Glutamatergic neuron (in vitro differentiated cells): ENCODE measurements at places on chromosomes 7 and 10.

DNA sequence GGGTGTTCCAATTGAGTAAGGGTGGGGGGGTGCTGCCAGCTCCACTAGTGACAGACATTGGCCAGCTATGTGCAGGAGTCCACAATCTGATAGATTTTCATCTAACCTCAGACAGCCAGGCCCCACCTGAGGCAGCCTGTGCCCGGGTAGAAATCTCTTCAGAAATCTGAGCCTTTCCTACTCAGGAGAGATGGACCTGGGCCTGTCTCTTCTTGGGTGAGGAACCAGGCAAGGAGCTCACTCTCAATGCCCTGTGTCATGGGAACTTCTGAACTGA lies 86.9 kb downstream of the UBE2H start:
- no peaks in the 10 kb centered on the region for H3K27me3 ChIP-seq
- H3K36me3 ChIP-seq = no peaks in the 10 kb centered on the region

- DNase-seq = no peak
- H3K36me3 ChIP-seq = peaks cover 5% of the 10 kb centered on the region
- no peak overlapping the region for H3K4me3 ChIP-seq
- no peaks in the 10 kb centered on the region for H3K27me3 ChIP-seq
- peaks cover 1% of the 10 kb centered on the region for H3K4me1 ChIP-seq
Measured at GRCh38 chr7:46576950-46577349, 655.9 kb upstream of the IGFBP3 start.

- H3K4me1 ChIP-seq = peaks cover 2% of the 10 kb centered on the region
- H3K36me3 ChIP-seq = no peaks in the 10 kb centered on the region
- DNase-seq = no peak
- no peak overlapping the region for H3K4me3 ChIP-seq
Measured at GRCh38 chr10:47184273-47184672, 115.7 kb upstream of the GDF10 start.

- H3K27ac ChIP-seq = no peak overlapping the region
- H3K36me3 ChIP-seq = no peaks in the 10 kb centered on the region
- no peak overlapping the region for H3K4me3 ChIP-seq
Measured at GRCh38 chr10:88702848-88703597, 3.0 kb upstream of the LIPK start.

GRCh38 chr10:1661416-1661815 lies 75.9 kb downstream of the ADARB2 start:
- peak overlapping the region; percentile 13 for H3K4me3 ChIP-seq
- no peaks in the 10 kb centered on the region for H3K36me3 ChIP-seq
- H3K4me1 ChIP-seq = peaks cover 48% of the 10 kb centered on the region
- H3K27me3 ChIP-seq = peaks cover 8% of the 10 kb centered on the region
- no peak for DNase-seq
- H3K27ac ChIP-seq = peak overlapping the region; percentile 65

- no peaks in the 10 kb centered on the region for H3K4me1 ChIP-seq
- H3K4me3 ChIP-seq = no peak overlapping the region
- H3K27me3 ChIP-seq = peaks cover 2% of the 10 kb centered on the region
- no peak for DNase-seq
Measured at GRCh38 chr7:157312941-157313340, 23.9 kb upstream of the DNAJB6 start.

DNA sequence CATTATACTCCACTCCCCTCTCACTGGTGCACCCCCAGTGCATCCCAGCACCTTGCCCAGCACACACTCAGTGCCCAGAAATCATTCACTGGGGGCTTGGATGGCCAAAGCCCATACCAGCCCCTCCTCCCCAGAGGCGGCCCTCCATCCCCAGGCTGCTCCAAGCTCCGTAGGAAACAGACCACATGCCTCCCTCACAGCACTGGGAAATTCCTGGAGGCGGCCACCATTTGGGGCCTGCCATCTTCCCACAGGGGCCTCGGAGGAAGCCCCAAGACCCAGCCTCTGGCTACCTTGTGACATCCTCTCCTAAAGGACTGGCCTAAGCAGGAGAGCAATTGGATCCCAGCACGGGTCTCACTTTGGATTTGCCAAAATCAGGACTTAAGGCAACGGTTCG lies 49.7 kb downstream of the FOXL3 start:
- peaks cover 2% of the 10 kb centered on the region for H3K4me1 ChIP-seq
- no peak overlapping the region for H3K4me3 ChIP-seq
- H3K36me3 ChIP-seq = no peaks in the 10 kb centered on the region
- no peak for DNase-seq

GRCh38 chr7:121429798-121430197 lies 33.7 kb upstream of the FAM3C start:
- no peak overlapping the region for H3K27ac ChIP-seq
- no peak overlapping the region for H3K4me3 ChIP-seq
- DNase-seq = no peak
- no peaks in the 10 kb centered on the region for H3K36me3 ChIP-seq
- H3K27me3 ChIP-seq = no peaks in the 10 kb centered on the region

- no peak for DNase-seq
- no peak overlapping the region for H3K27ac ChIP-seq
- H3K36me3 ChIP-seq = no peaks in the 10 kb centered on the region
- H3K4me3 ChIP-seq = no peak overlapping the region
- H3K27me3 ChIP-seq = no peaks in the 10 kb centered on the region
- no peaks in the 10 kb centered on the region for H3K4me1 ChIP-seq
Measured at GRCh38 chr7:95549818-95550529, 46.3 kb downstream of the PDK4 start.
